ENCODE measurements at places on chromosomes 2 and 18.

DNA sequence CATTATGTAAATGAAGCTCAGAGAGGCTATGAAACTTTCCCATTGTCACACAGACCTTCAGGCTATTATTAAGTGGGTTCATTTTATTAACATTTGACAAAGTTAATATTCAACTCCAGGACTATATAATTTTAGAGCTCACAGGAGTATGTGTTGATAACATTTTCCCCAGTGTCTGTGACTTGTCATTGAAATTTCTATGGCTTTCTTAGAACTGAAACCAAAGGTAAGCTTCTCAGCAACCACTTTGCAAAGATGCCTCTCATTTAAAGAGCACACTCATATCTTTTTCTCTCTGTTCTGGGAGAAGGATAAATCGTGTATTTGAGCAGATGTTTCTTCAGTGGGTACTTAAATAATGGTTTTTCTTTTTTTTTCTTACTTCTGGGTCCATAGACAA is 61.8 kb upstream of the LHCGR start:
- DNase-seq, result no peak

- no peak for DNase-seq
These were observed 37.8 kb upstream of the EFEMP1 start for GRCh38 chr2:55961318-55961911.

DNA sequence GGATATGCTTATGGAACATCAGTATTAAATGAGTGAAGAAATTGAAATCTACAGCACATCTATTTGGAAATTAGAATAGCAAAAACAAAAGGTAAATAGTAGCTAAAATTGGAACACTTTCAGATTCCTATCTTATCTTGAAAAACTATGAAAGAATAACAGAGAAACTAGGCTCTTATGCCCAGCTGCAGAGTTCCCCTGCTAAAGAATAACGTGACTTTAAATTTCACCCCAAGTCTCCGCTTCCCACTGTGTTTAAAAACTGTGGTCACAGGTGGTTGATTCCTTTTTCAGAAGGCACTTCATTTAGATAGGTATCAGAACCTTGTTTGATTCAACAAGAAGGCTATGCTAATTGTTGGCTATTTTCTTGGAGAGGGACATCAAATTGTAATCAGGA is 30.1 kb downstream of the ARHGAP28 start:
- DNase-seq, result no peak

GRCh38 chr2:189176516-189176915 is 3.0 kb downstream of the COL5A2 start:
- DNase-seq, result no peak

- no peak for DNase-seq
These were observed 85.3 kb upstream of the EFEMP1 start for GRCh38 chr2:56008661-56009431.

- DNase-seq, result no peak
These were observed 411.0 kb upstream of the ACVR2A start for GRCh38 chr2:147433822-147434221.

DNA sequence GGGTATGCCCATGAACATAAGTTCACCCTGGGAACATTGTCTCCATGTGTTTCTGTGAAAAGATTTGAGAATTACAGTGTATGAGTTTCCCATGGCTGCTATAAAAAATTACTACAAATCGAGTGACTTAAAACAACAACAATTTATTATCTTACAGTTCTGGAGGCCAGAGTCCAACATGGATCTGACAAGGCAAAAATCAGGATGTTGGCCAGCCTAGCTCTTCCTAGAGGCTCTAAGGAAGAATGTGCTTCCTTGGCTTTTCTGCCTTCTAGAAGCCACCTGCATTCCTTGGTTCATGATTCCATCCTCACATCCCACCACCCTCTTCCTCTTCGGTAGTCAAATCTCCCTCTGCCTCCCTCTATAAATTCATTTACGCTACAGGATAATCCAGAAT is 38.6 kb downstream of the FAM124B start:
- DNase-seq, result no peak

DNA sequence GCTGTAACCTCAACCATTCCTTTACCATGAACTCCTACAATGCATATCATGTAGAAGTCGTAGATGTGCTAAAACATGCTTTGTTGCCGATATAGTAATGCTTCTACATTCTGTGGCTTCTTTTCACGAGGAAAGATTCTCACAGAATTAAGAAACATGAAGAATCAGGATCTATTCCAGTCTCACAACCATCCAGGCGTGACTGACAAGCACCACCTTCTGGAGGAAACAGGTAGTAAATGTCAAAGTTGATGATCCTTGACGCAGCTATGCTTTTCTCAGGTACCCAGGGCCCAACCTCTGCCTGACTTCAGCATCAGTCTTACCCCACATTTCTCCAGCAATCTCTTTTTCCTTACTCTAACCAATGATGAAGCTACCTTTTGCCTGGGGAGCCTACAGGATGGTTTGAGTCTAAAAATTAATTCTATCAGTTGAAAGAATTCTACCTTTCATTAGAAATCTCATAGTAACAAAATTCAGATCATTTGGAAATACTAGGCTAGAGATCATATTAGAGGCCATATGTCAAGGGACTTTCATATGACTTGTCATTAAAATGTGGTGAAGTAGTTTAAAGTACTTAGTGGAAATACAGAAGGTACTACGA is 123.3 kb upstream of the RND3 start:
- DNase-seq, result no peak

DNA sequence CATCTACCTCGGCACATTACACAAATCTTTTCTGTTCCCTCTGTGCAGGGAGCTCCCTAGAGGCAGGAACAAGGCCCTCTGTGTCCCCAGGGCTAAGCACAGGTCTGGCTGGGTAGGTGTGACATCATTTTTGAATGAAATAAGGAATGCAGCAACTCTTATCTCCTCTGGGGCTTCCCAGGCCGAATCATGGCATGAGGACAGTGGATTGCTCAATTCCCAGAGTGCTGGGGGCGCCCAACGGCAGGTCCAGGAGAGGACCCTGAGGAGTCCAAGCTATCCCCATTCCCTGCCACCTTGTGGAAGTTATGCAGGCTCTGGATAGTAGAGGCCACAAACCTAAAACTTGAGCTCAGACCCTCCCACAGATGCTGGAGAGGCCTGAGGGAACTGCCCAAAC is 158.0 kb upstream of the RAB6C start:
- DNase-seq, result no peak

DNA sequence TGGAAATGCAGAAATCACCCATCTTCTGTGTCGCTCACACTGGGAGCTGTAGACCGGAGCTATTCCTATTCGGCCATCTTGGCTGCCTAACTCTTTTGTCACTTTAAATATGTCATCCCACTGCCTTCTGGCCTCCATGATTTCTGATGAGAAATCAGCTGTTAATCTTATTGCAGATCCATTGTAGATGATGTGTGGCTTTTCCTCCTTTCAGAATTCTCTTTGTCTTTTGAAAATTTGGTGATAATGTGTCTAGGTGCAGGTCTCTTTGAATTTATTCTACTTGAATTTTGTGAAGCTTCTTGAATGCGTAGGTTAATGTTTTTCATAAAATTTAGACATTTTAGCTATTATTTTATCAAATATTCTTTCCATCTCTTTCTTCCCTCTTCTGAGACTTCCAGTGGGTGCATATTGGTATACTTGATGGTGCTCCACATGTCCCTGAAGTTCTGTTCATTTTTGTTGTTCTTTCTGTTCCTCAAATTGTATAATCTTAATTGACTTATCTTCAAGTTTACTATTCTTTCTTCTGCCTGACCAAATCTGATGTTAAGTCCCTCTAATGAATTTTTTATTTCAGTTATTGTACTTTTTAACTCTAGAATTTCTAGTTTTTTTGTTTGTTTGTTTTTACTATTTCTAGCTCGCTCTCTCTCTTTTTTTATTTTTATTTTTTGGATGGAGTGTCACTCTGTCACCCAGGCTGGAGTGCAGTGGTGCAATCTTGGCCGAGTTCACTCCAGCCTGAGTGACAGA is 90.8 kb upstream of the DLX2 start:
- no peak for DNase-seq

DNA sequence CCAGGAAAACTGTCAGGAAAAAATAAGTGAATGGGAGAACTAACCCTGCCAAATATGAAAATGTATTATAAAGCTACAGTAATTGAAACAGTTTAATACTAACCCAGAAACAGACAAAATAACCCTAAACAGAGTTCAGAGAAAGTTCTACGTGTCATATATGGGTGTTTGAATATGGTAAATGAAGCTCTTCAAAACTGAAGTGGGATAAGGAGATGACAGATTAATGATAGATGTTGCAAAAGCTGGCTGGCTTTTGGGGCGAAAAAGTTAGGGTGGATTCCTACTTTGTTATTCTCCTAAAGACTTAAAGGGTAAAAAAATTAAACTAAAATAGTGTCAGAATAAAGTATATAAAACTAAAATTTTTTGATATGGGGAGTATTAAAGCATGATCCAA is 101.8 kb upstream of the ARL5A start:
- DNase-seq, result no peak

GRCh38 chr2:134782792-134783191 is 55.6 kb upstream of the ACMSD start:
- DNase-seq, result no peak

DNA sequence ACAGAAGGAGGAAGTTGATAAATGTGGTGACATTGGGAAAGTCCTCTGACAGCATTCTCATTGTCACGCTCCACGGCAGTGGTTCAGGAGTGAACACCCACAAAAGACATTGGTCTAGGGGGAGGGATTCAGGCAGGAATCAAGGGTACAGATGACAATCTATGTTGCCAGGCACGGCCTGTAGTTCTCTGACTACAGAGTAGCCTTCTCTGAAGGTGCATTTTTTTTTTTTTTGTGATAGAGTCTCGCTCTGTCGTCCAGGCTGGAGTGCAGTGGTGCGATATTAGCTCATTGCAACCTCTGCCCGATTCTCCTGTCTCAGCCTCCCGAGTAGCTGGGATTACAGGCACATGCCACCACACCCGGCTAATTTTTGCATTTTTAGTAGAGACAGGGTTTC is 7.4 kb upstream of the MOB1A start:
- peak; percentile 49 for DNase-seq

DNA sequence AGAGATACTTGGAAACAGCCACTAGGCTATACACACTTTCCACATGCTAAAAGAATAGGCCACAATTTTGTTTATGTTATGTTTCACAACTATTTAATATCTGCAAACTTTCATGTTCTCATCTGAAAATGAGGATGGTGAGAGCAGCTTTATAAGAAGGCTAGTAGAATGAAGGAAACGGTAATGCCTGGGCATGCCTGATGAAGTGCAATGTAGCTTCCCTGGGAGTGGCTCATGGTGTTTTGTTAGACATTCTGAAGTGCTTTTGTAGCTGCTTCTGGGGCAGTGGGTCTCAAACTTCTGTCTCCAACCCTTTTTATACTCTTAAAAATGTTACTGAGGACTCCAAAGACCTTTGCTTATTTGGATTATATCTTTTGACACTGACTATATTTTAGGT is 193.3 kb upstream of the VWC2L start:
- DNase-seq, result no peak

DNA sequence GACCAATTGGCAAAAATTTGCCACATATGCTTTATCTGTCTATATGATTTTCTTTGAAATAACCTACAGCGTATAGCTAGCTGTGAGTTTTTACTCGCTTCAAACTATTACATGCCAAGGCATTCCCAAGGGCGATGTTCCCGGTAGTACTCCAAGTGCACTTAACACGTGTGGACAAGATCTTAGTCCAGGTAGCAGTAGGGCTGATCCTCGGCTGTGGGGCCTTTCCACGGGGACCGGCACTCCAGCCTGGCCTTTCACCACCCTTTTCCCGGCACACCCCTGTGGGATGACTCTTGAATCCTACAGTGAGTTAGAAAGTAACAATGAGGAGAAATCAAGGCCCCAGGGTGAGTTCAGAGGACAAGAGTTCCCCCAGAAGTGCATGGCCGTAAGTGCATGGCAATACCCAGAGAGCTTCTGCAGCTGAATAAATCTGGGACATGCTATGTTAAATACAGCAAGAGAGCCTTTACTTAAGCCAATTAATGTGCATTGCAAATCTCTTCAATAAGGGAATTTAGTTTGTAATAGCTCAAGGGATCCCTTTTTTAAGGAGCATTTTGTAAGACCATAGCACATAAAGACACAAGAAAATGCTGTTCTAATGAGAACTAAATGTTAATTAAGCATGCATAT is 26.4 kb downstream of the CHMP1B start:
- DNase-seq, result no peak

GRCh38 chr18:10296491-10296890 is 157.9 kb upstream of the APCDD1 start:
- no peak for DNase-seq

GRCh38 chr2:181957668-181958067 is 28.0 kb upstream of the PPP1R1C start:
- no peak for DNase-seq

DNA sequence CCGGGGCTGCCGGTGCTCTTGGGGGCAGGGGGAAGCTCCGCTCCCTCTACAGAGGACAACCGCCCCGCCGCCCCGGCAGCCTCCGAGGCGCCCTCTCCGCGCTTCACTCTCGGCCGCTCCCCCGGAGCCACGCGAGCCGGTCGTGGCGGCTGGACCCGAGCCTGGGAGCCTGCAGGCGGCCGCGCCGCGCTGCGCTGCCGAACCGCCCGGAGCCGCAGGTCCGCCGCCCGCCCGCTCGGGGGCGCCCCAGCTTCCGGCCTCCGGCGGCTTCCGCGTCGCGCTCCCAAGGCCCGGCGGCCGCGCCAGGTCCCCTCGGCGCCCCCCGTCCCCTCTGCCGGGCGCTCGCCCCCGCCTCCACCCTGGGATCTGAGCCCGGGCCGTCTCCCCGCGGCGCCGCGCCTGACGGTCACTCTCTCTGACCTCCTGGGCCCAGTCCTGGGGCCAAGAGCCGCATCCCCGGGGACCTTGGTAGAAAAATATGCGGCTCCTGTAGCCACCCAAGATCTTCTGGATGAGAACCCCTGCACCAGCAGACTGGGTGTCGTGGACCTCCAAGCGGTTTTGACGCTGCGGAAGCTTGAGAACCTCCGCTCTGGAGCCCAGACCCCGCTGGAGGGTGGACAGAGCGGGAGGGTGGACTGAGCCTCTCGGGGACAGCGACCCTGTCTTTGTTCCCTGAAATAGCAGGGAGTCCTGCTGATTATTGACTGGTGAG is 44.3 kb downstream of the SERTAD2 start:
- DNase-seq, result peak; percentile 53
